ENCODE measurements at places on chromosomes 5 and 9.

- DNase-seq = no peak
These were observed 27.2 kb upstream of the DEPDC1B start for GRCh38 chr5:60727033-60727679.

DNA sequence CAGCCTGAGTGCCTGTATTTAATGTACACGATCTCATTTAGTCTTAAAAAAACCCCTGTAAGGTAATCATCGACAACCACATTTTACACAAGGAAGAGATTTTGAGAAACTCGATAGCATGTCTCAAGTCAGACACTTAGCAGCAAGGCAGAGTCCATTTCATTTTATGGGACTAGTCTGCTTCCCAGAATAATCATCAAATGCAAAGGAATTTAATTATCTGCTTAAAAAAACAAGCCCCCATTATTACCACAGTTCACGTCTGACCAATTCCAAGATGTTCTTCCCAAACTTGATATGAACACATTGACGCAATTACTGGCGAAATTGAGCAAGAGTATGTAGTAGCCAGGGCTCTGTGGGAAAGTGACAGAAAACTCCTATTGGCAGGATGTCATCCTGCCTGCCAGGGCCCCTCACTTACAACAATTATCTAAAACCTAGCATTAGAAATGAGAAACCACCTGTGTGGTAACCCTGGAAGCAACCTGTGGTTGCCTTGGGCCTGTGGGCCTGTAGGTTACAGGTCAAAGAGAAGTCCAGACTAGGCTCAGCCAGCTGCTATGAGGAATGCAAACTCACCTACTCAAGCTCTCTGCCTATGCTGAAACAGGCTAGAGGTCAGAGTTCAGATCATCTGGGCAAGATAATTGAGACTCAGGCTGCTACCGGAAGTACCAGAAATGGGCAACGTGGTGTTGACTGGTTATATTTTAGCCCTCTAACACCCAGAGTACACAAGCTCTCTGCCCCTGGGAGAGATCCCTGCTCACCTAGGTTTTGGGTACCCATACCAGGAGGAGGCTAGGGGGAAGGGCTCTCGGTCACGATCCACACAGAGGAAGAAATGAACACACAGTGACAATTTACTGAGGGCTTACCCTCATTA is 1.6 kb downstream of the B4GALT1 start:
- peak; percentile 72 for DNase-seq

DNA sequence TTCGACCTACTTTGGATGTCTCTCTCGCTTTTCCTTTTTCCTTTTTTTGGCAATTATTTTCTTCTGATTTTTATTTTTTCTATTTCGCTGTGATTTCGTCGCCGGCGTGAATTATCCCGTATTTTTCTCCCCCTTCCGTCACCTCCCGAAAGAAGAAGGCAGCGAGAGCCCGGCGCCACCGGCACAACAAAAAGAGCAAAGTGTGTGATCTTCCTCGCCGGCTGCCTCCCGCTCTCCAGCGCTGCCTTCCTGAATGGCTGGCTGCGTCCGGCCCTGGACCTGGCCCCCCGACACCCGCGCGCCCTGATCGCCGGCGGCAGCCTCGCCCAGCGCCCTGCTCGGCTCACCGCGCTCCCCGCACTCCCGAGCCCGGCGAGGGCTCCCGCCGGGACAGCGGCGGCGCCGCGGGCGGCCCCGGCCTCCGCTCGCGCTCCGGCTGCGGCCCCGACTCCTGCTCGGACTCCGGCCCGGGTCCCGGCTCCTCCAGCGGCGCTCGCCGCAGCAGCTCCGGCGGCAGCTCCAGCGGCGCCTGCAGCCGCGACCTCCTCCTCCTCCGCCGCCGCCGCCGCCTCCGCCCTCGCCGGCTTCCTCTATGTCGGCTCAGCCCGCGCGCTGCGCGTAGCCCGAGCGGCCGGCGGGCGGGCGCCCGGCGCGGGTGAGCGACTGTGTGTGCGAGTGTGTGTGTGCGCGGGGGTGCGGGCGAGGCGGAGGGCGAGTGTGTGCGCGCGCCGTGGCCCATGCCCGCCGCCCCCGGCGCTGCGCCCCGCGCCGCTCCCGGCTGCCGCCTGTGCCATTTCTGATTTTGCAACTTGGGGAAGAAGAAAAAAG is 960 bp downstream of the NR2F1 start:
- DNase-seq = peak; percentile 35

GRCh38 chr9:121622387-121623203 is 28.8 kb upstream of the DAB2IP start:
- no peak for DNase-seq

- no peak for DNase-seq
These were observed 199.8 kb upstream of the MAP3K1 start for GRCh38 chr5:56615361-56616153.

DNA sequence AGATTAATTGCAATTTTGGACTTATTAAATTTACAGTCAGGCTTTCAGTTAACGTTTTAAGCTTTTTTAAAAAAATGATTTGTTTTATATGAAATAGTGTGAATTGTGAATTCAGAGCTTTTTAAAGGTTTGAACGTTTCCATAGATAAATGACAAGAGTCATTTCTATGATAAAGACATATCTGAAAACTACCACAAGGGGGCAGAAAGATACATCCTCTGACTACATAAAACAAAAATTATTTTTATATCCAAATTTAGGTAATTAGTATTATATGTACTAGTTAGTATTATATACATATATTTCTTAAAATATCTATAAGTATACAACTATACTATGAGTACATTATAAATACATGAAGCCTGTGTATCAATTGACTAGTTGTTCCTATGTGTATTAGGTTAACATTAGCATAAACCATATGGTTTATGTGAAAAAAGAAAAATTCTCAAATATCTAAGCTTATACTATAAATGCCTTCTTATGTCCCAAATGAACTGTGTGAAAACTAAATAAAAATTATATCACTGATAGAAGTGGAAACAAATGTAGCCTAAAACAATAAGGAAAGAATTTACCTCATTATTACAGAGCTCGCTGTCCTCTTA is 155.2 kb downstream of the MEF2C start:
- peak; percentile 22 for DNase-seq
